ENCODE measurements at places on chromosomes 7 and 10.

- peak; percentile 64 for DNase-seq
Measured at GRCh38 chr7:116571037-116571436, 46.2 kb downstream of the CAV1 start.

DNA sequence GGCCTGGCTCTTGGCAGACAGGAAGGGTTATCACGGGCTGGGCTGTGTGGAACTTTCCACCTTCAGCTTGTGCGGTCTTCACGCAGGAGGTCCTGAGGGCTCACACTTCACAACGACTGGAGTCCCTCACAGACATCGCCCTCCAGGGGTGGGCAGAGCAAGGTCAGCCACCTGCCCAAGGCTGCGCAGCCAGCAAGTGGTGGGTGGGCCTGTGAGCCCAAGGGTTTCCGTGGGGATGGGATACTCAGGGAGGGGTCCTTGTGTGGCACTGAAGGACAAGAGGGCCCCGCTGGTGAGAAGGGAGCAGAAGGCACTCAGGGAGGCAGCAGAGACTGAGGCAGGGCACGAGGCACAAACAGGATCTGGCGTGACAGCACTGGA is 22.0 kb downstream of the PDIA4 start:
- DNase-seq = no peak

DNA sequence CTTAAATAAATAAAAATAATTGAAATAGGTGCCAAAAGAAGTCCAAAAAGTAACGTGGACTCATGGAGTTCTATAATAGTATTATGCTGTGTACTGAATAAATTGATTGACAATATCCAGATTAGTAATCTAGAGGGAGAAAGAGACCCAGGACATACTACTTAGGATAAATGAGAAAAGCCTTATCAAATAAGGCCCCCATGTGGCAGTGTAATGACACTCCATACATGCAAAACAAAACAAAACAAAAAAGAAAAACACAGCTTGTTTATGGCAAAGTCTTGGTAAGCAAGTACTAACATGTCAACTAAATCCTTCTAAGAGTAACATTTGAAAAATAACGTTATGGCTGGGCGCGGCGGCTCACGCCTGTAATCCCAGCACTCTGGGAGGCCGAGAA is 3.6 kb upstream of the RUNDC3B start:
- DNase-seq = no peak

DNA sequence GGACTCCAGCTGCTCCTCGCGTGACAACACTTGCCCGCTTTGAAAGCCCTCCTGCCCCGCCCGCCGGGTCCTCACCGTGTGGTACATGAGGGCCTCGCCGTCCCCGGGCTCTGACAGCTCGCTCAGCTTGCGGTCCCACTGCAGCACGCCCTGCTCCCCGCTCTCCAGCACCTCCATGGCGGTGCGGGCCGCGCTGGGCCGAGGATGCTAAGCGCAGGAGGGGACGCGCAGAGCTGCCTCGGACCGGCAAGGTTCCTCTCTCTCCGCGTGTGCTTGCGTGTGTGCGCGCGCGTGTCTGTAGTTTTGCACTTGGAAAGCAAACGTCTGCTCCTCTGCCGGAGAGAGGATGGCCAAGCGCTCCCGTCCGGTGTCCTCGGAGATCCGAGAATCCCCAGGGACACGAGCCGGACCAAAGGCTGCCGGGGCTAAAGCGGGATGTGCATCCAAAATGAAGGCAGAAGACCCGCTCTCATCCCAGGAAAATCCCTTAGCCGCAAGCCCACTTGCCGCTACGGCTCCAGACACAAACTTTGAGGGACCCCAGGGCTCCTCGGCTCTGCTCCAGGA is at the start of gene CREB3L2:
Gene CREB3L2 (minus strand): TSS at position 558 of the 567 bp plus-strand sequence. CDS start 381 bp downstream, at position 177.
- no peak for DNase-seq

- no peak for DNase-seq
Measured at GRCh38 chr10:43576580-43576979, 2.2 kb upstream of the ZNF239 start.

GRCh38 chr10:49613882-49614241 is at the start of gene CHAT:
CHAT (plus strand) TSS chr10:49614037; CDS start chr10:49614190, 153 bp downstream.
- no peak for DNase-seq

DNA sequence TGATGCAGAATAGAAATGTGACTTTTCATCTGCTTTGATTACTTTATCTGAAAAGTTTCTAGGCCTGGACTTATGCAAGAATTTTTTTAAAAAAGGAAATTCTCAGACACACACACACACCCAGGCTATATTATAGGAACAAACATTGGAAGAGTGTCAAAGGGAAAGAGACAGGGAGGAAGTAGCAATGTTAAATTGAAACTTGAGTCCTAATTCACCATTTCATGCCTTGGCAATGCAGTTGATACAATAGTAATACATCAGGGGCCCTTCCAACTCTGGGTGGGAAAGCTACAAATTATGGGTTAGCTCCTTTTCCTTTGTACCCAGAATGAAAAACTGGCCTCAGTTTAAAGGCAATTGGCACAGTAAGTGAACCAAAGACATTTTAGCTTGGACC is 258.0 kb upstream of the LYZL1 start:
- DNase-seq = no peak

DNA sequence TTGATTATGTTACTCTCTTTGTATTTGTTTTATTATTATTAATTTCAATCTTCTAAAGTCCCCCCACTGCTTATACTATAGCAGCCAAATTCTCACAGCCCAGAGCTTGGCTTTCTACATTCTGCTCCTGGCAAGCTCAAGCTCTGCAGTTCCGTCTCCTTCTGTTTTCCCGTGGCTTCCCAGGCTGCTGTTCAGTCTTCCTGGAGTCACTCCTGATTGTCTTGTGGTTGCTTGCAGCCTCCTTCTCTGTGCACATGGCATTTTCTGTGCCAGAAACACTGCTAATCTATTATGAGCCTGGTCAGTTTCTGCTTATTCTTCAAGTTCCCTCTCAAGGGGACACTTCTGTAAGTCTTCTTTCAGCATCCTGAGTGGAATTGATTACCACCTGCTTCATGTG is 533.7 kb upstream of the IGFBP3 start:
- no peak for DNase-seq

GRCh38 chr10:121708728-121709674 is 110.8 kb upstream of the FGFR2 start:
- DNase-seq = no peak

- no peak for DNase-seq
Measured at GRCh38 chr10:95287281-95287680, 3.5 kb downstream of the PDLIM1 start.

DNA sequence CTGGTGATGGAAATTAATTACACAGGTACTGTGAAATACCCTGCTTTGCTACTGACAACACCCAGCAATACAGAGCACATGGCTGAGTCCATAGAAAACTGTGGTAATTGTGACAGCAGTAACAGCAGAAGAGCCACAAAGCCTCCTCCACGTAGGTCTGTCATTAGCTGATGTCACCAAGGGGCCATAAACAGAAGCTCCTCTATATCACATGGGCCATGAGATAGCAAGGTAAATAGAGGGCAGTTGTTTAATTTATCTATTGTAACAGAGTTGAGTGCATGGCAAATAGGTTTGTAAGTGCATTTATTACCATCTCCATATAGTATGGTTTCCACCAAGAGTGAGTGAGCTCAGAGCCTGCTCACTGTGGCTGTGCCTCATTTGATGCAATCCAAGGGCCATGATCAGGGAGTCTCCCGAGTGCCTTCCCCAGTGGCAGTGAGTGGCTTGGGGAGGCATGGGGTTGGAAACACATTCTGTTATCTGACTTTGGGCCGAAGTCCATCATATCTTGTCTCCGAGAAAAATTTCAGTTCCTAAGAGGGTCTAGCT is 281.2 kb downstream of the SKAP2 start:
- no peak for DNase-seq

DNA sequence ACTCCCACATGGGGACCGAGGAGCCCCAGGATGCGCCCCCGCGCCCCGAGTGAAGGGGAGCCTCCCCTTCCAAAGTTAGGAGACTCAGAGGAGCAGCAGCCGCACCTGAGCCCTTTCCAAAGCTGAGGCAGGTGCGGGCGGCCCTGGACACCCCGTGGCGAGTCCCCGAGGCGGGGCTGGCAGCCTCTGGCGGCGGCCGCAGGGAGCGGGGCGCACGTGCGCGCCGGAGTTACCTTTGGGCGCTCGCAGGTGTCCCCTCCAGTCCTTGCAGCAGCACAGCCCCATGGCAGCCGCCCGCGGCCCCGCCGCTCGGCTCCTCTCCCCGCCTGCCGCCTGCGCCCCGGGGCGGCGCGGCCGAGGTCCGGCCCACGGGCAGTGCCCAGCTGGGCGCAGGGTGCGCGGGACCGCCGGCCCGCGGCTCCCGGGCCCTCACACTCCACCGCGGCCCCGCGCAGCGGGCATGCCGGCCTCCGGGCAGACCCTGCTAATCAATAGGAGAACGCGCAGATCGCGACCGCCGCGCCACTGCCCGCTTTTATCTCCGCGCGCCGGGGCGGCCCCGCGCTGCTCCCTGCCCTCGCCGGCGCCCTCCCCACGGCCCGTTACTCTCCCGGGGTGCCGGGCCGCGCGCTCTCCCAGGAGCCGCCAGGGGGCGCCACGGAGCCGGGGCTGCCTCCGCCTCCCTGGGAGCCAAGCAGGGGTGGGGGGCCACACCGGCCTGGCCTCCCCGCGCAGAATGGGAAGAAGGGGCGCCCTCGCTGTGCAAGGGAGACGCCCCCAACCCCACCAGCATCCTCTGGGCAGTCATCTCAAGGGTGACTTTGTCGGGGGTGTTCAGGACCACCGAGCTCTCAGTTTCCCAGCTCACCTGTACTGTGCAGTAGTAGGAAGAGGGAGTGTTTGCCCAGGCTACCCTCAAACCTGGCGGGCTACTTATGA is 80.8 kb downstream of the ARHGAP22 start:
- DNase-seq = no peak

- DNase-seq = no peak
Measured at GRCh38 chr10:89869180-89869579, 167.8 kb downstream of the KIF20B start.

DNA sequence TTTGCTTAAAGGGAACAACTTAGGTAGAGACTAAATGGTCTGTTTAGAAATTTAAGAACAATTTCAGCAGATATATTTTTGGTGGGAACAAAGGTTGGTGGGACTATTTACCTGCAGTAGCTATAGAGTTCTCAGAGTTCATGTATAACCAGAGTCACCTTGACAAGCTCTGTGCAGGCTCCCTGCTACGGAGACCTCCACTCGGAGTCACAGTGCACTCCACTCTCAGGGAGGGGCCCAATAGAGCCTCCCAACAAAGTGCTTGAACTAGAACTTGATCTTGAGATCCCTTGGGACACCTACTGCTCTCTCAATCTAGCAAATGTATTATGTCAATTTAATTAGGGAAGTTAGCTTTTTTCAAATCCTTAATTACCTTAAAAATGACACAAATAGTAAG is 2.3 kb downstream of the MYPN start:
- no peak for DNase-seq

DNA sequence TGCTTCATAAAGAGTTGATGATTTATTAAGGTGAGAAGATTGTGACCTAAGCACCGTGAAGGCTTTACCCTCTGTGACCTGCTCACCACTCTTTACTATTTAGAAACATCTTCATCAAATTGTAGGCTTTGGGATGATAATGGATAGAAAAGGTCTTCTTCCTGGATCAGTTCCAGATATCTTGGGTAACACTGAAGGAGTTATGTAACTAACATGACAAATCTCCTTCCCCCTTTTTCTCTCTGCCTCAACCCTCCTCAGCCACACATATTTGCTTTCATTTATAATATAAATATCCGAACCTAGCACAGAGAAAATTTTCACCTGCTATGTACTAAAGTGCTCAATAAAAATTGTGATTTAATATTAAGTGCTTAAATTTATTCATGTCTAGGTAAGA is 151.5 kb downstream of the FRMD4A start:
- DNase-seq = no peak

- DNase-seq = no peak
Measured at GRCh38 chr7:113912876-113913275, 5.9 kb downstream of the PPP1R3A start.

DNA sequence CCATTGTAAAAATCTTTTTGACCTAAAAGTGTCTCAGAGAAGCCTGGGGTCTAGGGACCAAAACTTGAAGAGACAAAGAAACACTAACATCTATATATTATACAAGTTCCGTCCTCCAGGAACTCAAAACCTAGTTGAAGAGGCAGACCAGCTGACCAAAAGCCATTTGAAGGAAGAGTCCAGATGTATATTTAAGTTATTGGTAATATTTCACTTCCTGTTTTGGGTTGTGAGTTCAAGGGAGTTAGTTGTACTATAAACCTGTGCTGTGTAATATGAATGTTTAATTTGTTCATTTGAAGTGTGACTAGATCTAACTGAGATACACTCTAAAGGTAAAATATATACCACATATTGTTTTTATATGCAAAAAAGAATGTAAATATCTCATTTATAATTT is 45.0 kb downstream of the CDK1 start:
- DNase-seq = no peak

- no peak for DNase-seq
Measured at GRCh38 chr7:8226501-8226900, 35.5 kb downstream of the ICA1 start.

GRCh38 chr10:88731296-88731695 is 25.2 kb downstream of the LIPK start:
- DNase-seq = peak; percentile 12
